ENCODE measurements at places on chromosomes 13 and 19. TPM values are rescaled to one million over a fixed set of nuclear protein-coding genes. Genes with fewer than 3 reads are reported as not detected.

DNA sequence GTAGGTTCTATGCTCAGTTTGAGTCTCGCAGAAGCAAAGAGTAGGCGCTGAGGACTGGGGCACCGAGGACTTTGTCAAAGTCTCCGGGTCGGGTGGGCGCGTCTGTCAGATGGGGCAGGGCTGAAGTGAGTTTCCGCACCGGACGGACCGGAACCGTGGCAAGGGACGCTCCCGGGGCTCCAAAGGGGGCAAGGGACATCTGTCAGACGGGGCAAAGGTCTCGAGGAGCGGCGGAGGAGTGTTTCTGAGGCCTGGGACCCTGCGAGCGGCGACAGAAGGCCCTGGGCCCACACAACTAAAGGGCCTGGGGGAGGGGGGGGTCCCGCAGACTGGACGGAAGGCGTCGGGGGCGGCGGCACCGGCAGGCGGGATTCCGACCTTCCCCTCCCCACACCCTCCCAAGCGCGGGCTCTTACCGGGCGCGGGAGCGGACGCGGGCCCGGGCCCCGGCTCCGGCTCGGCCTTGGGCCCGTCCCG lies 13.3 kb upstream of the AKAP8L start:
- no peak for DNase-seq

Gene ZNF418
- 20.8 TPM for total RNA-seq

Gene KIR2DL3
- not detected for total RNA-seq

- DNase-seq: peak; percentile 81
These were observed at the start of gene TMEM272 for GRCh38 chr13:51844862-51845573. TMEM272 (minus strand) TSS chr13:51845177; CDS start chr13:51838530, 6,647 bp downstream.

GRCh38 chr13:30107521-30108136 lies 199.7 kb downstream of the KATNAL1 start:
- DNase-seq: no peak

- DNase-seq: no peak
These were observed 82.4 kb downstream of the GGACT start for GRCh38 chr13:100506154-100506553.

Gene UHRF1
- 42.5 TPM for total RNA-seq

- no peak for DNase-seq
These were observed 531.4 kb upstream of the NBEA start for GRCh38 chr13:34410678-34411077.

- no peak for DNase-seq
These were observed 68.2 kb downstream of the ITGBL1 start for GRCh38 chr13:101520672-101521071.

Gene RASAL3
- 1.6 TPM for total RNA-seq

- no peak for DNase-seq
These were observed 5.5 kb downstream of the PNMA8C start for GRCh38 chr19:46423188-46423587.

DNA sequence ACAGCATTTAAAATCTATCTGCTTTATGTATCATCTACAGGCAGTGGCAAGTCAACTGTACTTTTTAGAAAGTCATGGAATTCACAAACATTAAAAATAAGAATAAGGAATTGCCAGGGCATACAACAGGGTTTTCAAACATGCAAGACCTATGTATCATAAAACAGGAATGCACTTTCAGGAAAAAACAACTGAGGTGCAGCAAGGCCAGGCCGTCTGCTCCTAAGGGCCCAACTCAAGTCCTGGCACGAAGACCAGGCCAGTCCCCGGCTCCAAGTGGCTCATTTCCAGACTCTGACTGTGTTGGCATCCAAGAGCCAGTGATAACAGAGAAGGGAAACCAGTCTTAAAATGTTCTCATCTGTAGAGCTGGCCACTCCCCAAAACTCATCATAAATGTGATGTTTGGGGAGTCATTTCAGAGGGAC lies 7.1 kb downstream of the RFX2 start:
- DNase-seq: no peak

GRCh38 chr13:43251961-43252360 lies 228.6 kb downstream of the DNAJC15 start:
- no peak for DNase-seq

- DNase-seq: no peak
These were observed 8.8 kb downstream of the DAZAP1 start for GRCh38 chr19:1416014-1416841.

DNA sequence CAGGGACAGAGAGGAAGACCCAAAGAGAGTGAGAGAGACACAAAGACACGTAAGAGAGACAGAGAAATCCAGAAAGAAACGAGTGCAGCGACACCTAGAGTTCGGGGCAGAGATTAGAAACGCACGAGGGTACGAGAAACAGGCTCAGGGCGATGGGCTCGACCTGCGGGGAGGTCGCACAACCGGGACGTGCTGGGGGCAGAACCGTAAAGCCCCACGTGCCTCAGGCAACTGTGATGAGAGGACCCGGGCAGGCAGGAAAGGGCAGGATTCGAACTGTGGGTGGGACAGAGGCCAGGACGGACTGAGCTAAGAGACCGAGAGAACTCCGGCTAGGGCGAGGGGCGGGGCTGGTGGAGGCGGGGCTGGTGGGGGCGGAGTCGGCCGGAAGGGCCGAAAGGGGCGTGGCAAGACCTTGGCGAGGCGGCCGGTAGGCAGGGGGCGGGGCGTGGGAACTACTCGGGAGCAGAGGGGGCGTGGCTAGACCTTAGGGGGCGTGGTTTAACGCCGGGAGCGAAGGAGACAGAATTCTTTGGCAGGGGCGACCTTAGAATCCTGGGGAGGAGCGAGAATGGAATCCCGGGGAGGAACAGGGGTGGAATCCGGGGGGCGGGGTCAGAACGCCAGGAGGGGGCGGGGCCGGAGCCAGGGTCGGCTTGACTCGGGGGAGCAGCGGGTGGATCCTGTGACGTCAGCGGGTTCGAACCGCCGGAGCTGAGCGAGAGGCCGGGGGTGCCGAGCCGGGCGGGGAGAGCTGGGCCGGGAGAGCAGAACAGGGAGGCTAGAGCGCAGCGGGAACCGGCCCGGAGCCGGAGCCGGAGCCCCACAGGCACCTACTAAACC lies at the start of gene NECTIN2:
TSS of gene NECTIN2 (plus strand) at position 686 of the 843 bp plus-strand sequence. CDS start 229 bp downstream, outside the sequence.
- peak; percentile 100 for DNase-seq

GRCh38 chr13:70616847-70617246 lies 508.6 kb upstream of the KLHL1 start:
- DNase-seq: no peak

DNA sequence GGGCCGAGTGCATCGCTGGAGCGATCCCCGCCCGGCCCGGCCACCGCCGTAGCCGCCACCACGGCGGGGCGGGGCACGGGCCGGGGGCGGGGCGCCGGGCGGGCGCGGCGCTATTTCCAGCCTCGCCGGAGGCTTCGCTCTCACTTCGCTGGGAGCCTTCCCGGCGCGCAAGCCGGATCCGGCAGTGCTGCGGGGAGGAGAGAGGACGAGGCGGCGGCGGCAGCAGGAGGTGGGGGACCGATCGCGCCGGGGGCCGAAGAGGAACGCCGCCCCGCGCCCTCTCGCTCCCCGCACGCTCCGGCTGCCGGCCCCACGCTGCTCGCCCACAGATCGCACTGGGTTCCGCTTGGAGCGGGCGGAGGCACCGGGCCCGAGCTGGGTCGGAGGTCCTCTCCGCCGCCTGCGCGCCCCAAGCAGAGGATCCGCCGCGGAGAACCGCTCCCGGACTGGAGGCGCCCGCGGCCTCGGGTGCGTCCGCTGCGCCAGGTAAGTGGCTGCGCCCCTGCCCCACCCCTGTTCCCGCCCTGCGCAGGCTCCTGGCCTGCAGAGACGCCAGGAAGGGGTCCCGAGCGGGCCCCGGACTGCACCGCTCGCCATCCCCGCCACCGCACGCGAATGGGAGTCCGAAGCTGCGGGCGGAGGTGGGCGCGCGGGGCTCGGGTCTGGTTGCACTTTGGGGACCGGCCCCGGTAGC lies at the start of gene CHST8:
TSS of gene CHST8 (plus strand) at position 143 of the 694 bp plus-strand sequence. CDS start 67,309 bp downstream, outside the sequence.
- peak; percentile 78 for DNase-seq

- no peak for DNase-seq
These were observed 6.7 kb downstream of the CAMSAP3 start for GRCh38 chr19:7602240-7602934.

DNA sequence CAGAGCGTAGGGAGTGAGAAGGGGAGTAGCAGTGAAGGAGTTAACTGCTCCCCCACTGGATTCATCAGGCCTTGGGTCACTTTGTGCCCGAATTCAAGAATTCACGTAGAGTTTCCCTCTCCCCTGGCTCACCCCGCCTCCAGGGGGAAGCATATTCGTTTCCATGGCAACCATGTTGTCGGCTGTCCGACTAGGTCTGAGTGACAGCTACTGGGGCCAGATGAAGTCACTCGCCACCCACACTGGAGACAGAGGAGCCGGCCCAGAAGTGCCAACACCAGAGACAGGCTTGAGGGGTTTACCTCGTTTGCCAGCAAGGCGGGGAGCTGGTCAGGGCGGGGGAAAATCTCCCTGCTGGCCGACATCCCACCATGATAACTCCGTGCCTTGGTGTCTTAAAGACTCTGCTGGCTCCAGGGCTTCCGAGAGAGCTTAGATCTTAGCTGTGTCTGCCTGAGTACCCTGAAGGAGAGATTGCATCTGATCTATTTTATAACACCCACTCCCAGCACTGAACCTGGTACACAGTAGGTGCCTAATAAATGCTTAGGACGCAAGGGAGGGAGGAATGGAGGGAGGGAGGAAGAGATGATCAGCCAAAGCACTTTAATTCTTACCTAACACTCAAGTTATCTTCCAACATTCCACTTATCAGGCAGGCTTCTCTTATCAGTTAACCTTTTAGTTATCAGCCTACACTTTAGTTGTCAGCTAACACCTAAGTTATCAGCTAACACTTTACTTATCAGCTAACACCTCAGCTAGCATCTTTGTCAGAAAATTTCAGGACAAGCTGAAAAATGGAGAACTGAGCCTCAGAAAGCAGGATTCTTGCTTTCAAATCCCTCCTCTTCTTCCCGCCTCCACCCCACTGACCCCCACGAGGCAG lies 57.2 kb upstream of the ZNRF4 start:
- peak; percentile 55 for DNase-seq

Gene SYNGR4
- not detected for total RNA-seq

GRCh38 chr19:32865326-32865725 lies 4.2 kb downstream of the SLC7A9 start:
- no peak for DNase-seq

DNA sequence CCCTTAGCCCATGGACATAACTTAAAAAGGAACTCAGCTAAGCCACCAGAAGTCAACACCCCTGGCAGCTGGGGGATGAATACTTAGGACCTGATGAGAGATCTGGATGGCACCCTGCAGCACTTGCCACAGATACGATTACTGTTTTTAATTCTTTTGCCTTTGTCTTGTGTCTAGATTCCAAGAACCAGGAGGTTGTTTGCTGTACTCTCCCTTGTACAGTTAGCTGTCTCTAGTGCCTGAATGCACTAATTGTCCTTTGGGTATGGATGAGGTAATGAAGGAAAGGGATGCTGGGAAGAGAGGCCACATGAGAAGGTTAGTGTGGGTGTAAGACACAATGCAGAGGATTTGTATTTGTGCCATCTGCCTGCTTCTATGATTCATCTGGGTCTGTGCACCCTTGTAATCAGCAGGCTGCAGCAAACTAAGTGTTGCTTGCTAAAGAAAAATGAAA lies 385.8 kb downstream of the KCNRG start:
- no peak for DNase-seq

Gene CEACAM7
- total RNA-seq: 0.21 TPM

DNA sequence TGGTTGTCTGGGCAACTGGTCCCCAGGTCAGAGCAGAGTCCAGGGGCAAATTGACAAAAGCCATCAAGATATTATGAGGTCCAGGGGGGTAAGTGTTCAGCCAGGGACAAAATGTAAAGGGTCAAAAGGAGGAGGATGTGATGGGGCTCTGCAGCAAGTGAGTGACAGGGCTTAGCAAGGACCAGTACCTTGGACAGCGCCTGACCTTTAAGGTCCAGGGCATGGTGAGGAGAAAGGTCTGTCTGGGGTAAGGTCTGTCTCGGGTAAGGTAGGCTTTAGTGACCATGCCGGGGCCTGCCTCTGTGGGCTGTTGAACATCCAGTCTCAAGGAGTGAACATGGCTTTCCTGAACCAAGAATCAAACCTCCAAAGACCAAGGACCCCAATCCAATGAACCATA lies 6.3 kb upstream of the ZNF358 start:
- DNase-seq: peak; percentile 63

Gene KIR3DL2
- not detected for total RNA-seq

Gene ZNF865
- 21.7 TPM for total RNA-seq

DNA sequence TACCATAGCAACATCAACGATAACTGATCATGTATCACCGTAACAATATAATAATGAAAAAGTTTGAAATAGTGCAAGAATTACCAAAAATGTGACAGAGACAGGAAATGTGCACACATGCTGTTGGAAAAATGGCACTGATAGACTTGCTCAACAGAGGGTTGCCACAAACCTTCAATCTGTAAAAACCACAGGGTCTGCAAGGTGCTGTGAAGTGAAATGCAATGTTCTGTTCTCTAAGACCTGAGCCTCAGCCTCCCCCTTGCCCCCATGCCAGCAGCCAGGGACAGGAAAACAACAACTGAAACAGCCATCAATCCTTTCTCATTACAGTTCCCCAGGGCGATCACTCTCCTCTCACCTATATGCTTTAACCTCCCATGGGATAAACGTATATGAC lies 88.4 kb downstream of the USP12 start:
- no peak for DNase-seq

GRCh38 chr13:94462670-94463069 lies 16.8 kb downstream of the DCT start:
- DNase-seq: no peak

Gene SPRY2
- 44.3 TPM for total RNA-seq

DNA sequence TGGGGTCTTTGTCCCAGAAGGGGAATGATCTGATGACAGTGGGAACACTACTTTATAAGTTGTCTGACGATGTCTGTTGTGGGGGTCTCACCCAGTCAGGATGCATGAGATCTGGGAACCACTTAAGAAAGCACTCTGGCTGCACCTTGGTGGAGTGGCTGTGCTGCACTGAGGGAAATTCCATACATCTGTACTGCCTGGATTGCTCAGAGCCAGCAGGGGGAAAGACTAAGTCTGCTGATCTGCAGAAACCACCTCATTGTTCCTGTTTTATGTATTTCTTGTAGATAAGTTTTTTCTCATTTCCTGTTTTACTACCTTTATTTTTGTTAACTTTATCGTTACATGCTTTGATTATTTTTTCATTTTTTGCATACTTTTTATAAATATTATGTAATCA lies 27.3 kb downstream of the ZNF430 start:
- DNase-seq: no peak

GRCh38 chr13:90979059-90979458 lies 368.4 kb upstream of the MIR17HG start:
- DNase-seq: no peak

DNA sequence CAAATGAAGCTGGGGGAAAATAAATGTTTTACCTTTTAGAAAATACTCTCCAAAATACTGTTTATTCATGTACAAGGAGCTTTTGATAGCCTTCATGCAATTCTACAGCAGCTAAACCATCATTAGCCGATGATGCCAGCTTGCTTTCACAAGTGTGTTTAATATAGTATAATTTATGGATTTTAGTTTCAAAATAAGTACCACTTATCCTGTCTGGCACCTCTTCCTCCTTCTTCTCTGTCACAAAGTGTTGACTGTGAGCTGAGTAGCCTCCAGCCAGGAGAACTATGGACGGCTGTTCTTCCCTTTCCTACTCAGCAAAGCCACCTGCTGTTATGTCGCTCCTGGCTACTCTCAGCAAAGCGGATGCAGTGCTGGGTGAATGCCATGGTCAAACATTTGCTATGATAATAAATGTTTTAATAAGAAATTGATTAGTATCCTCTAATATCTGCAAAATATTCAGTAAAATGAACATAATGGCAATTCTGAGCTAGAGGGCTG lies 238.2 kb downstream of the LIG4 start:
- no peak for DNase-seq

- DNase-seq: no peak
These were observed 392 bp upstream of the ZNF548 start for GRCh38 chr19:57389194-57389729.

Gene CASP14
- total RNA-seq: not detected

Data from WTC11 (cell line).